ENCODE measurements at places on chromosomes 3 and 15.

DNA sequence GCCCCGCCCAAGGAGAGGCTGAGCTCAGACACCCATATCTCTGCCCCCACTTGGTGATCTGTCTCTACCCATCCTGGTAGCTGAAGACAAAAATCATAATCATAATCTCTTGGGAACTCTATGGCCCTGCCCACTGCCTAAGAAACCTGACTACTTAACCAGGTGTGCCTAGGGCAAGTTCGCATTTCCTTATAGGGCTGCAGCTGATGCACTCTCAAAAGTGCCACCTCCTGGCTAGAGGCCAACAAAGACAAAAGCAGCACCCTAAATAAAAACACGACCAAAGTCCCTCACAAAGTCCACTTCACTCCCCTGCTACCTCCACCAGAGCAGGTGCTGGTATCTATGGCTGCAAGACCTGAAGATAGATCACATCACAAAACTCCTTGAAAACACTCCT lies 250.4 kb upstream of the SLITRK3 start:
- no peak for DNase-seq
- H3K4me3 ChIP-seq: no peak overlapping the region
- no peaks in the 10 kb centered on the region for H3K27me3 ChIP-seq
- no peaks in the 10 kb centered on the region for H3K4me1 ChIP-seq
- H3K27ac ChIP-seq: no peak overlapping the region

DNA sequence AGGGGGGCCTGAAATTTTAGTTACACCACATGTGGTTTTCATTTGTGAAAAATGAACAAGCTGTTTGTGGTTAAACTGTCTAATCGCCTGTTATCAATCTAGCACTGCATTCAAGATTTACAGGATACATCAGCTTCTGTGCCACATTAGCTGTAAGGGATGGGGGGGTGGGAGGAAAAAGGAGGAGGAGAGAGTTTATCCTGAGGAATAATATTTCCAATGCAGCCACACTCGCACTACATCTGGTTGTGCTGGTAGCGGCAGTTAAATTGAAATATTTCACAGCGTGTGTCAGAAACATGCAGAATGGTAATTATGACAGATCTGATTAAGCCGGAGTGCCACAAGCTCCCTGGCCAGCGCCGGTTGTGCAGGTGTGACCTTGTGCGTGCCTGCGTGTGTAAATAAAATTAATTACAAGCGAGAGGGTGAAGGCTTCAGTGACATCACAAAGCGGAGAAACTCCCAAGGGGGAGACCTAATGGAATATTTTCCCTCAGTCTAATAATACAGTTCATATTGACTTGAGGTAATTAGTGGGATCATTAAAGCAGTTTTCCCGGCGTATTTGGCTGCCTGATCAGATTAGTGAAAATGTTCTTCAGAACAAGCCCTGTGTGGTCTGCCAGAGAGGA lies 55.5 kb downstream of the SATB1 start:
- no peak overlapping the region for H3K4me3 ChIP-seq
- no peak for DNase-seq
- peaks cover 12% of the 10 kb centered on the region for H3K36me3 ChIP-seq
- H3K4me1 ChIP-seq: peaks cover 50% of the 10 kb centered on the region
- H3K27me3 ChIP-seq: no peaks in the 10 kb centered on the region

DNA sequence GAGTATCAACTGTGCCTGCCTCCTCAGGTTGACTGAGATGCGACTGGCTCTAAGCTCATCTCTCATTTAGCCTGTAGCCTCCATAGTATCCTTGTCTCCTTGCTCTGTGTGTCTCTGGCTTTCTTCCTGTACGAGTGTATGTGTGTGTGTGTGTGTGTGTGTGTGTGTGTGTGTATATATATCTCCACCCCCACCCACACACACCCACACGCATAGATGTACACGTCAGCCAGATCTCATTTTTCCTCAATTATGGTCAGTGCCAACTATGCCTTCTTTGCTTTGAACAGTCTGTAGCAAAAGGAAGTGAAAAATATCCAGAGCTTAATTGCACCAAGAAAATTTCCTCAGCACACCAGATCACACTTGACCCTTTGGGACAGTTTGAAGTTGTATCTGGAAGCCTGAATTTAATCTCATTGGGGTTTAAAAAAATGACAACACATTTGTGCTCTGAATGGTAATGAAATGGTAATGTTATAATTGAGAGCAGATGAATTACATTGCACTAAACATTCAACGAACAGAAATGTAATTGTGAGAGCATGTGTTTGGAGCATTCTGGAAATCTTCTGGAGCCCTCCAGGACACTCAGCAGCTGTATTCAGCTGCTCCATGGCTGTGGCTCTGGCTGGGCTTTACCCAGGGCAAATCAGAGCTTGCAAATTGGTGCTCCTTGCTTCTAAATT lies 63.6 kb downstream of the RYR3 start:
- DNase-seq: no peak
- no peak overlapping the region for H3K4me3 ChIP-seq
- H3K27ac ChIP-seq: no peak overlapping the region
- H3K36me3 ChIP-seq: no peaks in the 10 kb centered on the region
- no peaks in the 10 kb centered on the region for H3K4me1 ChIP-seq
- no peaks in the 10 kb centered on the region for H3K27me3 ChIP-seq

GRCh38 chr3:190862209-190863118 lies at the start of gene GMNC:
GMNC (minus strand) TSS chr3:190862694; CDS start chr3:190862615, 79 bp downstream.
- DNase-seq: no peak
- H3K27ac ChIP-seq: no peak within 1 kb of the TSS
- H3K27me3 ChIP-seq: no peaks in the 10 kb centered on the region
- no peak within 1 kb of the TSS for H3K4me3 ChIP-seq
- H3K36me3 ChIP-seq: no peaks in the 10 kb centered on the region

DNA sequence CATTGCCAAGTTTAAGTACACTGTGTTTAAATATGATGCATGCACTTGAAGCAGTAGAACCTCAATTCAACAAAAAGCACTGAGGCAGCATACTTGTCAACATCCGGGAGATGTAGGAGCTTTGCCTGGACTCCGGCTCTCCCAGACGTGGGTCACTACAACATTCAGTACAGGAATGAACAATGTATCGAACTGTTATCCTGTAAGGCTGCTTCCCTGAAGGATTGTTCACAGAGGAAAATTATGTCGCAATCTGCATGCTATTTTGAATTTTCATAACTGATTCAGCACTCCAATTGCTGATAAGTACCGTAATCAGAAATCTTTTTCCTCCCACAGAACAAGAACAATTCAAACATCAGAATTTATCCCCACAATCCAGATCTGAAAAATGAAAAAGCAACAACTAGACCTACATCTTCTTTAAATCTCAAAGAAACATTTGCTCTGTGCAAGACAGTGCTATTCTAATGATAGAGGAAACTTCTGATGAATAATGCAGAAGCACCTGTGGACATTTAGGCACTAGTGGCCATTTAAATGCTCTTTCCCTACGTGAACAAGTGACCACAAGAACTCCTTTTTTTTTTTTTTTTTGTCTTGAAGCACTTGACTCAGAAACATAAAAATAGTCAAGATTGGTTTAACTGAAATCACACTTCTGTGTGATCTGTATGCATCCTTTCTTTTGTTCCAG lies 113.4 kb downstream of the PLCH1 start:
- H3K27me3 ChIP-seq: no peaks in the 10 kb centered on the region
- no peak for DNase-seq
- no peak overlapping the region for H3K27ac ChIP-seq
- H3K4me3 ChIP-seq: no peak overlapping the region

- H3K36me3 ChIP-seq: no peaks in the 10 kb centered on the region
- no peak for DNase-seq
- no peak overlapping the region for H3K4me3 ChIP-seq
- H3K27ac ChIP-seq: no peak overlapping the region
- no peaks in the 10 kb centered on the region for H3K27me3 ChIP-seq
Measured at GRCh38 chr3:64103131-64103530, 79.8 kb upstream of the PSMD6 start.
